ENCODE measurements at places on chromosomes 5 and 9. TPM values are rescaled to one million over a fixed set of nuclear protein-coding genes. Genes with fewer than 3 reads are reported as not detected.
A peak's percentile ranks its signal among the peaks of the same experiment; 100 is the strongest.

- no peak for DNase-seq
These were observed 3.9 kb downstream of the QRFP start for GRCh38 chr9:130892477-130893304.

DNA sequence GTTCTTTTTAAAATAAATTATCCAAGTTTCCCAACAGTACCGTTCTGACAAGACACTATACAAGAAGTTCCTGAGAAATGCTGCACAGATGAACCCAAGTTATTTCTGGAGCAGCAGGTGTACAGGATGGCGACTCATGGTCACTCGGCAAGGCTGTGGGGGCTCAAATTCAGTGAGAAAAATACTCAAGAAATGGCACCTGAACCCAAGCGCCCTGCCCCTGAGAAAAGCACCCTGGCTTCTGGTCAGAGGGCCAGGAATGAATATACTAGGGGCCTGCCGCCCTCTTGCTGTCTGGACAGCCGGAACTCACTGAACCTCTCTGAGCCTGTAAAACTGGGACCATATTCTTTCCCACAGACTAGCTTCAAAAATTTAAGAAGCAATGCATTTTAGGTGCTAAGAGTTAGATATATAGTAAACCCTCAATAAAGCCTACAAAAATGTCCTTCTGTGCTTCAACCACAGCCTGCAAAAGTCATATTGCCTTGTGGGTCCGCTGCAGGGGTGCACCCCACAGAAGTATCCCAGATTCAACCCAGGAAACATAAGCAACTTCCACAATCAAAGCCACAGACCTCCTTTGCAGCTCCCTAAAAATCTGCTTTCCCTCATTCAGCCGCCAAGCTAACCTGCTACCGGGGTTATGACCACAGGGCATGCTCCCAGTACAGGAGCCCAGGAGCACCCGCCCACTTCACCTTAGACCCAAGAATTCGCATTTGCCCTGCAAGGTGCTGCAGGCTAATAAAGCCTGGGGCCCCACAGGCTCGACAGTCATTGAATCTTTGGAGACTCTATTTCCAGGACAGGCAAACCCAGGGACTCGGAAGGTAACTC is 1.4 kb downstream of the RAPGEF1 start:
- DNase-seq = no peak

FOXD4L3 gene
- not detected for total RNA-seq

- no peak for DNase-seq
These were observed 102.0 kb upstream of the RAPGEF1 start for GRCh38 chr9:131841765-131842318.

PCDHGA4 gene
- 3.6 TPM for total RNA-seq

DNA sequence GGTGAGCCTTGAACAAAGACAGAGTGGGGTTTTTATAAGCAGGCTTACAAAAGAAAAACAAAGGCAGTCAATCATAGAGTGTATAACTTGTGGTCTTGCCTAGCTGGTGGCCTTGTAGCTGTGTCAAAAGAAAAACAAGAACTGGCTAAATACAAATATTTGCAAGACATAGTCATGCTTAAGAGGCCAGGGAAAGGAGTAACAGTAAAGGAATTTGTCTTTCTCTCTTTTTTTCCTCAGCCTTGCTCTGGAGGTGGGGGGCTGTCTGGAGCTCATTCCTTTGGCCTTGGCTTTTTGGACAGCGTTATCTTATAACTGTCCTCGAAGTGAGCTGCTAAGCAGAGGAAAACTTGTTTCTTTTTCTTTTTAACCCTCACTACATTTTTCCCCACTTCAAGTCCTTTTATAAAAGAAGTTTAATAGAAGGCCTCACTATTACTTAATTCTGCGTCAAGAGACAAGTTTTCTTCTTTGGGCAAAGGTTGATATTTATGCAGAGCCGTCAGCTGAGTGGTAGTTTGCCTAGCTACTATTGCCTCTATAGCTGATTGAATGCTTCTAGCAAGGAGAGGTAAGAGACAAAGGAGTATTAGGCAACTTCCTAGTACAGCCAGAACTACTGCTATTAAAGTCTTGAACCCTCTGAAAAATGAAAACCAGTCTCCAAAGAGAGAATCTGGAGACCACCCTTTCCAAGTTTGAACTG is 14.3 kb downstream of the CEL start:
- peak; percentile 65 for DNase-seq

ZNF608 gene
- total RNA-seq = 50.2 TPM

DNA sequence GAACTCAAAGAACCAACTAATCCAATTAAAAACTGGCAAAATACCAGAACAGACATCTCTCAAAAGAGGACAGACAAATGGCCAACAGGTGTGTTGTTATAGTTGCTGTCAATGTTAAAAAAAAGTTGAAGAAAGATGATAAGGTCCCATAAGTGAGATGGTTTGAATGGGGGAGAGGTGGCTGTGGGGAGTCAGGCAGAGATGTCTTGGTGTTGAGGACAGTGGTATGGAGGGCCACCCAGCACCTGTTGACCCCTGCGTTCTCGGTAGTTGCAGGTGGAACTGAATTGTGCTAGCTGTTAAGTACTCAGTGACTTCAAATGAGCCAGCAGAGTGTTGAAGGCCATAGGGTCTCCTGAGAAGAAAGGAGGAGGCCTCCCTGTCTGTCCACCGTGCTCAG is 55.9 kb upstream of the PITX1 start:
- DNase-seq = no peak

IFNK gene
- not detected for total RNA-seq

- DNase-seq = no peak
These were observed 14.5 kb downstream of the TBCA start for GRCh38 chr5:77761606-77762005.

DNA sequence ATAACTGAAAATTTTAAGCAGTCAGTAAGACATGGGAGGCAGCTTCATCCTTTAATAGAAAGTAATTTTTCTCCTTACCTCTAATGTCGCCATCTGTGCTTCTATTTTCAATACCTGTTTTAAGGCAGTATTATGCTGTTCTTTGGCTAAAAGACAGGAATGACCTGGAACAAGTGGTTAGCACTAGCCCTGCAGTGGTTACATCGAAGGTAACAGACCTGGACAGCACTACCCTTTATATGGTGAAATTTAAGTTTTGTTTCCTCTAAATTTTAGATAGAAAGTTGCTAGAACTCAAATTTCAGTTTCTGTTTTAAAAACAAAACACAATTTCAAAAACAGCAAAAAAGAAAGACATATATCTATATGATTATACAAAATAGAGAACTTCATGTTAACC is 534.1 kb upstream of the CDH6 start:
- DNase-seq = no peak

LCN6 gene
- not detected for total RNA-seq

SMIM33 gene
- not detected for total RNA-seq

CCDC192 gene
- total RNA-seq = not detected

- no peak for DNase-seq
These were observed 17.7 kb downstream of the ZDHHC11B start for GRCh38 chr5:766666-767431.

DNA sequence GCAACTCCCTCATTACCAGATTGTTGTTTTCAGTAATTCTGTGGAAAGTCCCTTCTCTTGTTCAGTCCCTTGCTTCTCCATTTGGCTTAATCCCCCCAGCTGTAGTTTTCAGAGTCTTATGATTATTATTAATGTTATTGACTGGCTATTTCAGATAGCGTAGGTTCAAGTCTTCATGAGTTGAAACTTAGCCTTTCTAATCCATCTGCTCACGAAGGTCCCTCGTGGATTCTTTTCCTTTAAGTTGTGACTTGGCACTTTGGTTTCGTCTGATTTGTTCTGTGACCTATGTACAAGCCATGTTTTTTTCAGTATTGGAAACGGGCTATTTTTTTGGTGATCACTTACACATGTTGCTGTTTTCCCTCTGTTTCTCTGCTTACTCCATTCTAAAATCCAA is 260.3 kb downstream of the TMEM167A start:
- no peak for DNase-seq

- no peak for DNase-seq
These were observed 1.5 kb downstream of the KLF9 start for GRCh38 chr9:70412832-70413463.

EIF4EBP3 gene
- 6.4 TPM for total RNA-seq

DNA sequence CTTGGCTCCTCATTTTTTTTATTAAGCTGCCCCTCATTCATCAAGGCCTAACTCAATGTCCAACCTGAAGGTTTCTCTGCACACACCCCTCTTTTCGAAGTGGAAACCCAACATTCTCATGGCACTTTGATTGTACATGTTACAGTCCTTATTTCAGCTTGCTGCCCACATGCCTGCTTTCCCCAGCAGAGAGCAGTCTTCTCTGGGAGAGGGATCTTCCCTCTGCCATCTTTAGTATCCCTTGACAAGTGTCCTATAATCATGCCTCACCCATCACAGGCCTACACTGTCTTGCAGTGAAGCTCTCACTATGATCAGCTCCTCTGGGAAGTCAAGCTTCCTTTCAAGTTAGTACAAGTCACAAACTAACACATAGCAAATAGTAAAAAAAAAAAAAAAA is 175.1 kb downstream of the ACER2 start:
- no peak for DNase-seq

DNA sequence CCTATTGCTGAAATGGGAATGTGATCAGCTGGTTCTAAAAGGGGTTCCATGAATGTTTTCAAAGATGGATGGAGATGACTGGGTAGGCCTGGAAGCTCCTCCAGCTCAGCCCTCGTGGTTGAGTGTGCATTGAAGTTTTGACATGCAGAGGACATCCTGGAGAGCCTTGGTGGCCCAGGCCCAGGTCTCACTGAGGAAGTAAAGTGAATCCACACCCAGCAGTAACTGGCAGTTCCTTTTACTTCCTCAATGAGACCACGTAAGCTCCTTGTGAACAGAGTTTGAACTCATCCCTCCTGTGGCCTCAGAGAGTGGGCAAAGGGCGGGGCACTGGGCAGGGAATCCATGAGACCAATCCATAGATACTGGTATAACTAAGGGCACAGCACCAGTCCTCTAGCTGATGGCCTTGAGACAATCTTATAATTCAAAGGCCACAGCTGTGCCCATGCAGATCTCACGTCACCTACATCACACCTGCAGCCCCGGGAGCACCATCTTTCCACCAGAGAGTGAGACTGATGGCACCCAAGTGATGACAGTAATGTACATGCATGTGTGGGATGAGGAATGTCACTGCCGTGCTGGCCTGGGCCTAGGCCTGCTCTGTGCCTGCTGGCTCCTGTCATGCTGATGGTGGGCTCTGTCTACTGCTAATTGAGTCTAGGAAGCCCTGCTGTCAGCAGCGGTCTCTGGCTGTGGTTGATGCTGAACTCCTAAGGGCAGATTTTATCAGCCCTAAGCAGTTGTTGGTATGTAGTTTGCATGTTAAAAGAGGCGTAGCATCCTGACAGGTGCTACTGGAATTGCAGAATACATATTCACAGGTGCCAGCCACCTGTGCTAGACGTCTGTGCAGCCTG is 257.8 kb downstream of the FSTL4 start:
- no peak for DNase-seq

GRCh38 chr5:175658299-175659145 is 651 bp downstream of the HRH2 start:
- no peak for DNase-seq

TEX10 gene
- 29.2 TPM for total RNA-seq

DNA sequence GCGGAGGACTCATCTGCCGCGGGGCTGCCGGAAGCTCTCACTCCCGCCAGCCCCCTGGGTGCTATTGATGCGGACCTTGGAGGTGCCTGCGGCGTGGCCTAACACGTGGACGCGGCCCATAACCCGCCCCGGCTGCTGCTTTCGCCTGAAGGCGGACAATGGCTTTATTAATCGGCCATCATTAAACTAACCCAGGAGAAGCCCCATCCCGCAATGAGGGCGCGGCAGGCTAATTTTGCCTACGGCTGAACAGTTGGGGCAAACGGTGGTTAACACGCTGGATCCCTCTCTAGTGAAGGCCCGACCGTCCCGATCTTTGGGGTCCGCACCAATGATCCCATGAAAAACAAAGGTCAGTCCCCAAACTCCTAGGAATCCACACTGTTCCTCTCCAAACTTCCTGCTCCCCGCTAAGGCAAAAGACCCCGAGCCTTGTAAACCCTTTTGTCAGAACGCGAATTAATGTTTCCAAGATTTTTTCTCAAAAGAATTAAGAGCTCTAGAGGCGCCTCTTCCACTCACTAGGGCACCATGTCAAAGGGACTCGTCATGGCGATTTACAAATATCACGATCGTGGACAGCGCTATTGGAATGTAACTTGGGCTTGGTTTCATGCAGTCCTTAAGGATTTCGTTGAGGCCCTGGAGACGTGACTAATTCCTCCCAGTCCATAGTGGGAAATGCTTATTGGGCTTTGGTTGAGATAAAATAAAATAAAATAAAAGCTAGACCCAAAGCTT is 193.1 kb downstream of the MEF2C start:
- no peak for DNase-seq

DNA sequence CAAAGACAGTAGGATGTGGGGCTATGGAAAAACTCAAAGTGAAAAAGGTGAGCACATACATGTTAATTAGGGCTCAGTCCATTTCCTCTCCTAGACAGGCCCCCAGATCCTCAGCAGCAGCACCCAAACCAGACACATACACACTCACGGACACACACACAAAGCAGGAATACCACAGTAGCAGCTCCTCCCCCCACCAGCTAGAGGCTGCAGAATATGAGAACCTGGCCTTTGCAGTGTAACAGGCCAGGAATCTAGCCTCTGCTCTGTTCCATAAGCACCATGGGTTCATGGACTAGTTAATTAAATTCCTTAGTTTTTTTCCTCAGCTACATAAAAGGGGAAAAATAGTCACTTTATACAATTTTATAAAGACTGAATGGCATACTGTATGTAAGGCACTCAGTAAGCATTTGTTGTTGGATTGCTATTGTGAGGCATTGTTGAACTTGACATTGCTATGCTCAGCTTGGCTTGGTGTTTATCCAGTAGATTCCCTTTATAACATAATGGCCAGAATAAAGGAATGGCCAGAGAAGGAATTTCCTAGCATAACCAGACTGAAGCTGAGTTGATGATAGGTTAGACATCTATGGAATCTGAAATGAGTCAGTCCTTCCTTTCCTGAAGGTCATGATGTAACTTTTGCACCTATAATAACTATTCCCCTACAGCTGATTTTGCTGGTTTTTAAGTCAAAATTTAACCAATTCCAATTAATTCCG is 186.8 kb downstream of the SEMA5A start:
- peak; percentile 52 for DNase-seq

Measured in kidney epithelial cell (primary cell).